ENCODE measurements at places on chromosomes 6 and 20.

DNA sequence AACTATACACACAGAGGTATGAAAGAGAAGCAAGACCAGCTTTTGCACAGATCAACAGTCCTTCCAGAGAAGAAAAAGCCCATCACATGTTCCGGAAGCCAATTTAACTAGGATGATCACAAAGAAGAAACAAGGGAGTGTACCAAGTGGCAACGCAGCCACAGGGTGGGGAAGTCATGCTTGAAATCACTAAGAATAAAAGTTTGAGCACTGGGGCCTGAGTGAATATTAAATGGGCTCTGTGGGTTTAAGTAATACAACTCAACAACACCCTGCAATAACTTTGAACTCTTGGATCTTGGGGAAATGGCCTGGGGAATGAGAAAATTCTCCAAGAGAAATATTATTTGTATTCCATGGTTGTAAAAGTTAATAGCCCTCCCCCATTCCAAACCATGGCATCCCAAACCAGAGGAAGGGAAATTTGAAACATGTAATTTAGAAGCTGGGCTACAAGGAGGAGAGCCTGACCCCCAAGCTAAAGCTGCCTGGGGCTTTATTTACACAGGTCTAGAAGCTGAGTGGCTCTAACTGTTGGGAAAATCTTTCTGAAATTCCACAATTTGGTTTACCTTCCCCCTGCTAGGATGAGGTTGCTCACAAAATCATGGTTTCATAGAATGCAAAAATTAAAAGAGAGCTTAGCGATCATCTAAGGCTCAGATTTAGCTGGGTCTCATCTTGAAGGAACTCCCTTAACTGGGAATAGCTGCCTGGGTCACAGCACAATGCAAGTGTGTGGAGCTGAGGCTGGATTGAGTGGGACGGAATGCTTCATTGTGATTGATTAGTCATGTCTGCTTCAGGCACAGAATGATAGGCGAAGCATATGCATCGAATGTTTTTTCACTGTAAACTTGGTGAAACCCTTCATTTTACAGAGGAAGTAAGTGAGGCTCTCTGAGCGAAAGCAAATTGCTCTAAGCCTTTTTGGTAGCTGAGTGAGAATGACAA lies 143.6 kb downstream of the BMP7 start:
- DNase-seq, result no peak

GRCh38 chr6:125910527-125910926 lies 46.0 kb upstream of the HINT3 start:
- no peak for DNase-seq

- no peak for DNase-seq
Observed at GRCh38 chr6:106385530-106385929, 25.0 kb downstream of the CRYBG1 start.

DNA sequence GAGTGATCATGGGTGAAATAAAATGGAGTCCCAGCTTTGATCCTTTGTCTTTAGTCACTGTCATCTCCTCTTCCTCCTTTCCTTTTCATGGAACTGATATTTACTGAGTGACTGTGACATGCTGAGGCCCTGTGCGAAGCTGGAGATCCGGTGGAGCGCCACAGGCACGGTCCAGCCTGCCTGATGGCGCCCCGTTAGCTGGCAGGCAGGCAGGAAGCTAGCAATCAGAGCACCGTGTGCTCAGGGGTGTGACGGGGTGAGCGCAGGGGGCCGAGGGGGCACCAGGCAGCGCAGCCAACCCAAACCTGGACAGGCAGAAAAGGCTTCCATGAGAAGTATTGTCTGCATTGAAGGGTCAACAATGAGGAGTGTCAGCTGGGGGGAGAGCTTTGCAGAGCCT lies 100.2 kb upstream of the AKAP12 start:
- DNase-seq, result no peak

GRCh38 chr20:20407891-20408805 lies 40.2 kb downstream of the INSM1 start:
- peak; percentile 37 for DNase-seq

GRCh38 chr20:15020845-15021244 lies 683.4 kb upstream of the FLRT3 start:
- no peak for DNase-seq

GRCh38 chr20:23366384-23366783 lies 4.4 kb downstream of the GZF1 start:
- no peak for DNase-seq

GRCh38 chr6:76072562-76072961 lies at the start of gene IMPG1:
TSS of gene IMPG1 (minus strand) at chr6:76072662. CDS start at chr6:76072488, 174 bp downstream.
- DNase-seq, result no peak

DNA sequence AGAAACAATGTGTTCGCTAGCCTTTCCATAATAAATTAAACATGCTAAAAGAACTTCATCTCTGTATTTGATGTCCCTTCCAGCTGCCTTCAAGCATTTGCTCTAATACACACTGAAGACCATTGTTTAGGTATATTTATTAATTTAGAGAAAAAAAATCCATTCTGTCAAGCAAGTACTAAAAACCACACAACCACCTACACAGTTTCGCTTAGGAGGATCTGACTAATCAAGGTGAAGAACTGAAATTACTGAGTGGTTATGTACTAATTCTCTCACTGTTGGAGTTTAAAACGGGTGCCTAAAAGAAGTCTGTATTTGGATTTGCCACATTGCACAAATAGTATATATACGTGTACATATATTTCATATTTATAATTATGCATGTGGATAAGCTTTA lies 58.9 kb downstream of the GMDS start:
- no peak for DNase-seq

GRCh38 chr6:55293116-55293515 lies 34.2 kb upstream of the GFRAL start:
- DNase-seq, result peak; percentile 6

DNA sequence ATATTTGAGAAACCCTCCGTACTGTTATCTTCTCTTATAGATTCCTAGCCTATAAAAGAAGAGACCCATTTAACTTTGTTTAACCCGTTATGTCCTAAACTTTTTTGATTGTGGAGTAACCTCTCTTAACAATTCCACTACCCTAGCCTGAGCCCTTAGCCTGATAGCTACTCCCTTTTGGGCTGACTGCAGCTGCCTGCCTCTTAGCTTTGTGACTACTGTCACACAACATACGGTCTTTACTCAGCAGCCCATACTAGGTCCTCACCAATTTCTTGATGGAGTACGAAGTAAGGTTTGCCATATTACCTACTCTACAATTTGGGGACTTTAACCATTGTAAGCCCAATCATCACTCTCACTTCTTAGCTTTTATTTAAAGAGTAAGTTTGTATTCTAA lies 72.7 kb downstream of the QRSL1 start:
- DNase-seq, result no peak

DNA sequence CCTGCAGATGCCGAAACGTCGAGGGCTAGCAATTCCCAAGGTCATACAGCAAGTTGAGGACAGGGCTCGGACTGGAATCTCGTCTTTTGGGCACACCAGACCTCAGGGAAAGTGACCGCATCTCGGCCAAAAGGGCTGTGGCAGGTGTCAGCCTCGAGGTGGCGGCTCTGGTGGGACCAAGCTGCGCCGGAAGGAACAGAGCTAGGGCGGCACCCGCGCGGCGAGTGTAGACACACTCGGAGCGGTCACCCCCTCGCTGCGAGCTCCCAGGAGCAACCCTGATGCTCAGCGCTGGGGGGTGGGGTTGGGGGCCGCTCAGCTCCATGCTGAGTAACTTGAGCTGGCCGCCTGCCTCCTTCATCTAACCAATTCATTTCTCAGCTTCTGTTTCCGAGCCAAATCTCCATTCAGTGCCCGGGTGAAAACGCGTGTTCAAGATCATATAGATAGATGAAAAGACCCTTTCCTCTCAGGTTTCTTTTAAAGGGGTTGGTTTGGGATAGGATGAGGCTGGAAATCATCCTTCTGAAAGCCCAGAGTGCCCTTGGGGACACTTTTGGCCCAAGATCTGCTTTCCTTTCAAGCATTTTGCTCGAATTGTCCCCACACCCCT lies 2.2 kb upstream of the TUBB2B start:
- peak; percentile 85 for DNase-seq

- no peak for DNase-seq
Observed at GRCh38 chr6:111959766-111960165, 86.5 kb upstream of the FYN start.

- DNase-seq, result no peak
Observed at GRCh38 chr6:170295510-170296422, 4.9 kb upstream of the DLL1 start.

GRCh38 chr6:40398034-40398691 lies 189.0 kb downstream of the LRFN2 start:
- DNase-seq, result no peak

DNA sequence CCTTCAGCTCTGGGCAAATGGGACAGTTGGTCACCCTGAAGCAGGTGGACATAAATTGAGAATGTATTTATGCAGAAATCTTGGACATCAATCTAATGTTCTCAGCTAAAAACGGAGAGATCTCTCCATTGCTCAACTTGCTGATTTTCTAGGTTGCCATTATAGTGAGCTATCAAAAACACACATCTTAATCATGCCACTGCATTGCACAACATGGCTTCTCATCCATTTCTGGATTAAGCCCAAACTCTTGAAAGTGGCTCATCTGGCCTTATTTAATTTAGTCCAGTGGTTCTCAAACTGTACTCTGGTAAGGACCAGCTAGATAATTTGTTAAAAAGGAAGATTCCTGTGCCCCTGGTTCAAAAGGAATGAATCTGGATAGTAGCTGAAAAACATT lies 324.9 kb upstream of the CITED2 start:
- DNase-seq, result no peak

DNA sequence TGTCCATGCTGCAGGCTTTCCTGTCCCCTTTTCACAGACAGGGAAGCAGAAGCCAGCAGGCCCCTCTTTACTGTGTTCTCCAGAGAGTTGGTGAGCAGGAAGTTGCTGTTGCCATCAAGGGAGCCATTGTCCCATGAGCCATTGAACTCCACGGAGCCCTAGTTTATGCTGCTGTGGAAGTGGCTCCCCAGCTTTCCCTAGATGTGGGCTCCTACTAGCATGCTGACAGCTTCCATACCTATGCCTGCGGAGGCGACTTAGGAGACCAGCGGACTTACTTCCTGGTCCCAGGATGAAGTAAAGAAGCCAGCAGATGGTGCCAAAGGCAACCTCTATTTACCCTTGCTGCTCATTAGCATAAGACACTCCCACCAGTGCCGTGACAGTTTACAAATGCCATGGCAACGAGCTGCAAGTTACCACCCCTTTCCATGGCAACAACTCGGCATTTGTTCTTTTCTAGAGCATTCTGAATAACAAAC lies 30.8 kb upstream of the FKBP1A start:
- peak; percentile 66 for DNase-seq

GRCh38 chr6:169185692-169186485 lies 67.8 kb downstream of the THBS2 start:
- no peak for DNase-seq

- DNase-seq, result no peak
Observed at GRCh38 chr6:37624121-37624520, 73.6 kb downstream of the MDGA1 start.

- DNase-seq, result no peak
Observed at GRCh38 chr20:56451056-56451765, 17.2 kb upstream of the RTF2 start.

- DNase-seq, result no peak
Observed at GRCh38 chr6:51968265-51968664, 119.1 kb downstream of the PKHD1 start.

DNA sequence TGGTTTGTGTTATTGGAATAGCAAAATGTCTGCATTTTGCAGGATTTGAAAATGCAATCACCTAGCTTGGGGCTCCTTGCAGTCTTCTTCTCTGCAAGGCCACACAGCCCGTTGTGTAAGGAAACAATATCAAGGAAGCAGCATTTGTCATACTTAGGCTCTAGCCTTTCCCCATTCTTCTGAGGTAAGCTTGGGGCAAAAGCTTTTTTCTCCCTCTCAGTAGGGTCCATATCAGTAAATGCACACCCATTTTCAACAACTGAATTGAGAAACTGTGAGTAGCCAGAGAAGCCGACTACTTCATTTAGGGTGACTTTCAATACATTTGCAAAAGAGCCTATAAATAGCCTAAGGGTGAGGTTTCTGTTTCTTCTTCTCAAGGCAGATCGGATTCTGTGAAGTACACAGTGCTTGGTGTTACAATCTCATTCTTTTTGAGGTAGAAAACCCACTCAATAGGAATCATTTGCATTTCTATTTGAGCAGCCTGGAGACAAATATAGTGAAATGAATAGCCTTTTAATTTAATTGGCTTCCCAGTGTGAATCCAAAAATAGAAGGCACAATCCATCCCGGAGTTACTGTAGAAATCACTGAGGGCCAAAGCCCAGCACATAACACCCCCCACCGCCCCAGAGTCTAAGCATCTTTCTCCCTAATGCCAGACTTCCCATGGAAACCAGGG lies 61.8 kb downstream of the BTBD3 start:
- peak; percentile 24 for DNase-seq

GRCh38 chr20:59813948-59814839 lies 119.2 kb downstream of the SYCP2 start:
- DNase-seq, result no peak

- peak; percentile 21 for DNase-seq
Observed at GRCh38 chr6:36195471-36196112, 952 bp upstream of the BRPF3 start.

DNA sequence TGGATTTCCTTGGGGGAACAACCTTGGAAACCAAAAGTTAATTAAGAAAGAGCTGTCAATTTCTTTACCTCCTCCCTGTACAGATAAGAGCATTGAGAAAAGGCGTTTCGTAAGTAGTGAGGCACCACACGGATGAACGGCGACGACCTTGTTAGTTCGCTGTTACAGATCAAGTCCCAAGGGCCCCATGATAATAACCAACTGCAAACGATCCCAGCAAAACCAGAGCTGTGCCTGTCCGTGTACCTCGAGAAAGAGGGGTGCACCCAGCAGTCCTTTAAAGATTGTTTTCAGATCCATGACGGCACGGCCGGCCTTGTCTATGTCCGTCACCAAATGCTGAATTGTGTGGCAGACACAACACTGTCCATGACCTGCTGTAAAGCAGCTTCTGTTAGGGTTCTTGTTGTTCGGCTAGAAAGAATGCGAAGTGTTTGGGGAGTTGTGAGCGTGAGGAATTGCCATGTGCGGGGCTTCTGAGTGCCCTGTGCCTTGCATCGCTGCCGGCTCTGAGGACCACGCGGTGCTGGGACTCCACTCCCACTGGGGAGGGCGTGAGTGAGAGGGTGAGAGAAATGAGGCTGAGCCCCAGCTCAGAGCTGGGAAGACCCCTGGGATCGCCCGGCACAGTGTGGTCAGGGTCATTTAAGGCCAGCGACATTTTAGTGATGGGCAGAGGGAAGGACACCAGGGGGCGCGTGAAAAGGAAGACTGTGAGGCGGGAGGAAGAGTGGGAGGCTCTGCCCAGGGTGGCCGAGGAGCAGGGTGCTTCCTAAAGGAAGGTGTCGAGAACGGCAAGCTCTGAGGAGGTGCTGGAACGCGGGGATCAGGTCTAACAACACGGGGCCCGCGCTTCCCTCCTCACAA lies 136.8 kb upstream of the RPS6KA2 start:
- no peak for DNase-seq
